ENCODE measurements at places on chromosomes 7 and 10.

DNA sequence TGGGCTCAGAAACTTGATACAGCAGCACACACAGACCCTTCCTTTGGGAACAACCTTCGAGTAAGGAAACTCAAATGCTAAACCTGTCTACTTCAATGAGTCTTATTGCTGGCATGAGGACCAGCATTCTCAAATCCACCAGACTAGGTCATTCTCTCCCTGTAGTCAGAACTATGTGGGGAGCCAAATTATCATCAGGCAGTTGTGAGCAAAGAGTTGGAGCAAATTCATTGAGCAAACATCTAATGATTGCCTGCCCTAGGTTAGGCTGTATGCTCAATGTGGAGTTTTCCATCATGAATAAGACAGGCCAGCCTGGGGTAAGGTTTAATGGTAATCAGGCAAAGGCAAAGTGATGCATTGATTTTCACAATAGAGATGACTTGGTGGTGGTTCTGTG is 3.6 kb downstream of the EPDR1 start:
- DNase-seq: no peak

GRCh38 chr10:4549139-4549653 is 276.8 kb upstream of the AKR1E2 start:
- DNase-seq: no peak

- DNase-seq: peak; percentile 59
These were observed 186.8 kb downstream of the USP6NL start for GRCh38 chr10:11424456-11425295.

- DNase-seq: peak; percentile 63
These were observed 13.9 kb downstream of the LMTK2 start for GRCh38 chr7:98120559-98120958.

- DNase-seq: no peak
These were observed 21.6 kb downstream of the GPR26 start for GRCh38 chr10:123687758-123688157.

DNA sequence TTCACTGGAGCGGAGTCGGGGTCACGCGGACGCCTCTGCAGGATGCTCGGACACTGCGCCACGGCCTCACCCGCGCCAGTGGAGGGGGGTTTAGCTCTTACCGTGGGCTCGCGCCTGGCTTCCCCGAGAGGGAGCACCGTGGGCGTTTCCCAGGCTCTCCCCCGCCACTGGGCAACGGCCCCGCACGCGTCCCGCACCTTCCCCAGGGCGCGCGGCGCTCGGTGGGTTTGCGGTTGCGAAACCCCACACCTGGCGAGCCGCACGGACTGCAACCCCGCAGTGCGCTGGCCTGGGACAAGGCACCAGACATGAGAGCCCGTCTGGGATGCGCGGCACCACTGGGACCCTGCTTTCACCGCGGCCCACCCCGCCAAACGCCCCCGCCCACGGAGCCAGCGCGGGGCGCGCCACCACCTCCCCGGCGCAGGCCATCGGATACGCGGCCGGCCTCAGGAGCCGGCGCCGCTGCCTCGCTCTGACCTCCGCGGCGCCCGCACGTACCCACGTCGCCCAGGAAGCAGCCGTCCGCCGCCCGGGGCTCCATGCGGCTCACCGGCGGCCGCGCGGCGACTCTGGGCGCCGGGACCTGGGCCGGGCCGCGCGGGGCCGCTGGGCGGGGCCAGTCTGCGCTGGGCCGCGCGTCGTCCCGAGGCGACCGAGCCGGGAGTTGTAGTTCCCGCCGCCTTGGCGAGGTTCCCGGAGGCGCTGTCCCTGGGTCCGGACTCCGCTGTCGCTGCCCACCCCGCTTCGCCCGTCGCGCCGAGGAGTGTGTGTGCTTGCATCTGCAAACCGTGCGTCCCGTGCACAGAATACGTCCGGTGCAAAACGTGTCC is at the start of gene ASB13:
ASB13 (minus strand) TSS at position 588 of the 833 bp plus-strand sequence; CDS start at position 544, 44 bp downstream.
- DNase-seq: peak; percentile 33

DNA sequence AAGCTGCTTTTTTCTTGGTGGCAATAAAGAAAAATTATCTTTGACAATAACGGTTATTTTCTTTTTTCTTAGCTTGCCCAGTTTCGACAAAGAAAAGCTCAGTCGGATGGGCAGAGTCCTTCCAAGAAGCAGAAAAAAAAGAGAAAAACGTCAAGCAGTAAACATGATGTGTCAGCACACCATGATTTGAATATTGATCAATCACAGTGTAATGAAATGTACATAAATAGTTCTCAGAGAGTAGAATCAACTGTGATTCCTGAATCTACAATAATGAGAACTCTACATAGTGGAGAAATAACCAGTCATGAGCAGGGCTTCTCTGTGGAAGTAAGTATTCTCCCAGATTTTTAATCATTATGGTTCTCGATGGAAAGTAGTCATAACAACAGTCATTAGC is 33.0 kb downstream of the AKAP9 start:
- DNase-seq: no peak

DNA sequence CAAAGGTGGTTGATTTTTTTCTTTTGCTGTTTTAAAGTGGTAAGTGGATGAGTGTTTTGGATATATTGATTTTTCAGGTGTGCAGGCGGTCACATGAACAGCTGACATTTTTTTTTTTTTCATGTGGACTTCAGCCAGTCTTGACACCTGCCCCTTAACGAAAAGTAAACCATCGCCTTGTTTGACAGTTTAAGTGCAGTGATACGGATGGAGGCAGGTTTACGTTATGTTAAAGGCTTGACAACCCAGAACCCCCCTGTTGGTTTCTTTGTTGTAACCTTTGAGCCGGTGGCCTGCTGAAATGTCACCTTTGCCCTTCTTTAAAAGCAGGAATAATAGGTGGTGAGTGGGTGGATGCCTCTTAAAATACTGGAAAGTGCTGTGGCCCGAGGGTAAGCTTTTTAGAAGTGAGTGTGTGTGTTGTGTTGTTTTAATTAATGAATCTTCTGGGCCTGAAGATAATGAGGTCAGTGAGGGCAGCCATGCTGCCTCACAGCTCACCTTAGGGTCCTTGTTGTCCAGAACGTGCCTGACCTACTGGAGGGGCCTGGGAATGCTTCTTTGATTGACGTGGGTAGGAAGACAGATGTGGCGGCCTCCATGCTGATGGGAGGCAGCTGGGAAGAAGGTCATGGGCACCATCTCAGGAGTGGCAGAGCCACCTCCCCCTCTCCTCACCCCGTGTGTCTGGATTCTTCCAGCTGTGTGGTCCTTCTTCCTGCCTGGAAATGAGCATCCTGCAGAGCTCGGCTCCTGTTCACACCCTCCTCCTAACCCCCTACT is 69.8 kb downstream of the TCF7L2 start:
- DNase-seq: no peak
